ENCODE measurements at places on chromosomes 6 and 20. TPM values are rescaled to one million over a fixed set of nuclear protein-coding genes. Genes with fewer than 3 reads are reported as not detected.

The MYH7B gene
- polyA plus RNA-seq: 79.6 TPM

The GABRR1 gene
- polyA plus RNA-seq: 0.60 TPM

The DOK5 gene
- polyA plus RNA-seq: 24.9 TPM

GRCh38 chr6:168507297-168507696 is 66.3 kb downstream of the SMOC2 start:
- DNase-seq: no peak

GRCh38 chr20:58028123-58028522 is 200.3 kb downstream of the ANKRD60 start:
- no peak for DNase-seq

- DNase-seq: no peak
Observed at GRCh38 chr20:37389241-37389747, 43.4 kb downstream of the SRC start.

Data from muscle of arm (tissue), 14 donors.